ENCODE measurements at places on chromosomes 3 and 15. TPM values are rescaled to one million over a fixed set of nuclear protein-coding genes. Genes with fewer than 3 reads are reported as not detected.

DNA sequence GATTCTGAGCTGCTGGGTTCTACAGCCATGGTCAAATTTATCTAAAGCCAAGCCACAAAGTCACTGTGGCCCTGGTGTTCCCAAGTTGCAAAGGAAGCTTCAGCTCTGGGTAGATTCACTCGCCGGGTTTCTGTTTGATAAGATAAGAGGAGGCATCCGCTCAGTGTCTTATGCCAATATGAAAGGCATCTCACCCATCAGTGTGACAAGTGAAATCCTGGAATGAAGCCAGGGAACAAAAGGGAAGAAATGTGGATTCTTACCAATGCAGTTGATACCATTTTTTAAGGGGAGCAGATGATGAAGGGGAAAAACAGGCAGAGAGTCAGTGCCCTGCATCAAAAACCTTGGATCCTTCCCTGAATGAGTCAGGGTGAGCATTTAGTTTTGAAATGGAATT, 2.8 kb upstream of the CPNE4 start:
- peaks cover 29% of the 10 kb centered on the region for H3K27me3 ChIP-seq
- no peak for DNase-seq
- no peak overlapping the region for H3K4me3 ChIP-seq
- H3K27ac ChIP-seq: no peak overlapping the region

DNA sequence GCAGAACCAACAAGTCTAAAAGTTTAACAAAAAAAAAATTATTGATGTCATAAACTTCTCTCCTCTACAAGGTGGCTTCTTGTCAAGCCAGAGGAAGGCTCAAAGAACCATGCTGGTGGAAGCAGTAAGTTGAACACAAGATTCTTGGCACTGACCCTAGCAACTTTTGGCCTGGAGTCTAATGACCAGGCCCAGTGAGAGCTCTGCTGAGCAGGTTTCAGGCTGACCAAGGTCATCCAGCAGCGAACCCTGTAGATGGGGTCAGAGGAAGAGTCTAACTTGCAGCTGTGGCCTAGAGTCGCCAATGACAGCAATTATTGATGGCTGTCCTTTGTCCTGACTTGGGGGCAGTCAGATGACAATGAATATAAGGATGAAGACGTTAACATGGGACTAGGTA, 43.1 kb upstream of the PDZRN3 start:
- DNase-seq: no peak
- H3K4me3 ChIP-seq: no peak overlapping the region
- no peaks in the 10 kb centered on the region for H3K36me3 ChIP-seq
- no peak overlapping the region for H3K27ac ChIP-seq
- no peaks in the 10 kb centered on the region for H3K27me3 ChIP-seq

- peak overlapping the region; percentile 6 for H3K4me3 ChIP-seq
- H3K36me3 ChIP-seq: no peaks in the 10 kb centered on the region
- H3K27me3 ChIP-seq: peaks cover 8% of the 10 kb centered on the region
- H3K27ac ChIP-seq: no peak overlapping the region
- peak; percentile 74 for DNase-seq
- H3K4me1 ChIP-seq: no peaks in the 10 kb centered on the region
These were observed 200.1 kb upstream of the KBTBD8 start for GRCh38 chr3:66797889-66798560.

- DNase-seq: peak; percentile 56
- peak overlapping the region; percentile 36 for H3K27ac ChIP-seq
- H3K36me3 ChIP-seq: no peaks in the 10 kb centered on the region
These were observed 514.8 kb downstream of the MECOM start for GRCh38 chr3:169148448-169149348.

MAN2C1 gene
- 244 TPM for total RNA-seq

DNA sequence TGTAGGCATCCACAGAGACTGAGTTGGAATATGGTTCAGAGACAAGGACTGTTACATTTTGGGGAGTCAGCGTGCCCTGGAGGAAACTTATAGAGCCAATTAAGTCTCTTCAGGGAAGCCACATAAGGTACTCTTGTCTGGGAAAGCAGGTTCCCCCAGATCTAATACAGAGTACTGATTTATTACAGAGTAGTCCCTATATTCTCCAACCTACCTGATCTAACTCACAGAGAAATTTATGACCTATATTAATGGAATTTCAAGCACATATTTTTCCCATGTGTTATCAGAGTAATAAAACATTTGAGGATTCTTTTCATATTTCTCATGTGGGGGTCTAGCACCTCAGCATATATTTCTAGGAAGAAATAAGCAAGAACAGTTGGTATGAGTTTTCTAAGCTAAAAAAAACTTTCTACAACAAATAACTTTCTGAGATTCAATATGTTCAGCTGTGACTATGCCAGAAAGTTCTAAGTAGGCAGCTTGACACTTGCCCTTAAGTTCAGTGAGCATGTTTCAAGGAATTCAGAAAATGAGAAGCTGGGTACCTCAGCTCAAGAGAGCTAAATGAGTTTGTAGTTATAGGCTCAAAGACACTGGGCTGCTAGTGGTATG, 75.3 kb upstream of the COL8A1 start:
- H3K27me3 ChIP-seq: no peaks in the 10 kb centered on the region
- no peaks in the 10 kb centered on the region for H3K36me3 ChIP-seq
- no peaks in the 10 kb centered on the region for H3K4me1 ChIP-seq

DHFR2 gene
- total RNA-seq: 1.5 TPM

LINGO1 gene
- total RNA-seq: 31.8 TPM

DNA sequence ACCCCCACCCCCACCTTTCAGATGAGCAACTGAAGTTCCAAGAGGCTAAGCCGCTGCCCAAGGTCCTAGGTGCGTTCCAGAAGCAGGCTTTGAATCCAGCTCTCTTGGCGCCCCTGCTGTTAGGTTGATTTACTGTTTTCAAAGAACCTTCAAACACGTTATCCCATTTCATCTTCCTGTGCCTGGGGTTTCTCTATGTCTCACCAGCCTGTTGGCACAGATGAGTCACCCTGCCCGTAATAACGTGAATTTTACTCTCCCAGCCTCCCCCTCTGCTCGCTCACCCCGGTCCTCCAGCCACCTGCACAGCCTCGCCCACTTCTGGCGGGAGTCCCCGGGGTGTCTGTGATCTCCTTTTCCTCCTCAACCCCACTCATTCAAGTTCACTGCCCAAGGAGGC, 13.0 kb upstream of the TSEN2 start:
- H3K36me3 ChIP-seq: no peaks in the 10 kb centered on the region
- no peaks in the 10 kb centered on the region for H3K27me3 ChIP-seq
- no peaks in the 10 kb centered on the region for H3K4me1 ChIP-seq
- no peak overlapping the region for H3K4me3 ChIP-seq
- no peak overlapping the region for H3K27ac ChIP-seq
- no peak for DNase-seq

PCBP4 gene
- 151 TPM for total RNA-seq

DNA sequence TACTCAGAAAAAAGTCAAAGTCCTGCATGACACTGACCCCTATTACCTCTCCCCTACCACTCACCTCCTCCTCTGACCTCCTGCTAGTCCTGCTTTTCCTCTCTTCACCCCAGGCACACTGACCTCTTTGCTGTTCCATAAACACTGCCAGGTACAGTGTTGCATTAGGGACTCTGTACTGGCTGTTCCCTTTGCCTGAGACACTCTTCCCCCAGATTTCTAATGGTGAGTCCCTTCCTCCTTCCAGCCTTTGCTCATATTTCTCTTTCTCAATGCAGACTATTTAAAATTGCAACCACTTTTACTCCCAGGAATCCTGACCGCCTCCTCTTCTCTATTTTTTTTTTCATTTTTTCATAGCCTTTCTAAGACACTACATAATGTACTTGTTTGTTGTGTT, 36.3 kb upstream of the UBE2E2 start:
- H3K36me3 ChIP-seq: no peaks in the 10 kb centered on the region
- no peak overlapping the region for H3K4me3 ChIP-seq
- no peak overlapping the region for H3K27ac ChIP-seq
- H3K4me1 ChIP-seq: peaks cover 9% of the 10 kb centered on the region
- no peak for DNase-seq
- H3K27me3 ChIP-seq: no peaks in the 10 kb centered on the region

MAP6D1 gene
- total RNA-seq: 7.8 TPM

GHRL gene
- not detected for total RNA-seq

DNA sequence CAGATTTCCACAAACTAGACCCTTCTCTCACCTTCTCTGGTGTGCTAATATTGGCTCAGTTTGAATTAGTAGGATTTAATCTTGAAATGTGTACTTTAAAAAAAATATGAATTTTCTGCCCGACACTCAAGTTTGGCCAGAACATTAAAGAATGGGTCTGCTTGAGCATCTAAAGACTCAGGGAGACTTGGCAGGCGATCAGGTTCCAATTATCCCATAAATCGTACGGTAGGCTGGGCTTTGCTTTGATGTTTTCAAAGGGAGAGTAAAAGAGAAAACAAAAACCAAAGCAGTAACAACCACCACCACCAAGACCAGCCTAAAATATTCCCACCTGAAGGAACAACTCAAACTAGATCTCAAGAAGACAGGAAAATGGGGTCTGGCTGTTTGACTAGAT, 230.8 kb downstream of the EBLN2 start:
- no peaks in the 10 kb centered on the region for H3K27me3 ChIP-seq
- H3K4me1 ChIP-seq: no peaks in the 10 kb centered on the region
- no peak overlapping the region for H3K27ac ChIP-seq

DNA sequence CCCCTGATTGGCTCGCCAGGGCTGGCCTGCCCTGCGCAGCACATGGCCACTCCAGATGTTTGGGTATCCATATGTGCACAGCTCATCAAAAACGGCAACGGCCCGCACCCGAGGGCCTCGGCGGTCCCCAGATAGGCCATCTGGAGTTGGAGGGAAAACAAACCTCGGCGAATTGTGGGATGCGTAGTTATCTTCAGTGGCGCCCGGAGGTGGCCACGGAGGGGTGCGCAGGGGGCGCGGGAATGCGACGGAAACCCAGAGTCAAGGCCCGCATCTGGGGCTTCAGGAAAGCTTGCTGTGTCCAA, 156.5 kb downstream of the TLE3 start:
- DNase-seq: no peak
- no peaks in the 10 kb centered on the region for H3K4me1 ChIP-seq
- peaks cover 3% of the 10 kb centered on the region for H3K27me3 ChIP-seq
- H3K36me3 ChIP-seq: no peaks in the 10 kb centered on the region
- H3K4me3 ChIP-seq: no peak overlapping the region

DNA sequence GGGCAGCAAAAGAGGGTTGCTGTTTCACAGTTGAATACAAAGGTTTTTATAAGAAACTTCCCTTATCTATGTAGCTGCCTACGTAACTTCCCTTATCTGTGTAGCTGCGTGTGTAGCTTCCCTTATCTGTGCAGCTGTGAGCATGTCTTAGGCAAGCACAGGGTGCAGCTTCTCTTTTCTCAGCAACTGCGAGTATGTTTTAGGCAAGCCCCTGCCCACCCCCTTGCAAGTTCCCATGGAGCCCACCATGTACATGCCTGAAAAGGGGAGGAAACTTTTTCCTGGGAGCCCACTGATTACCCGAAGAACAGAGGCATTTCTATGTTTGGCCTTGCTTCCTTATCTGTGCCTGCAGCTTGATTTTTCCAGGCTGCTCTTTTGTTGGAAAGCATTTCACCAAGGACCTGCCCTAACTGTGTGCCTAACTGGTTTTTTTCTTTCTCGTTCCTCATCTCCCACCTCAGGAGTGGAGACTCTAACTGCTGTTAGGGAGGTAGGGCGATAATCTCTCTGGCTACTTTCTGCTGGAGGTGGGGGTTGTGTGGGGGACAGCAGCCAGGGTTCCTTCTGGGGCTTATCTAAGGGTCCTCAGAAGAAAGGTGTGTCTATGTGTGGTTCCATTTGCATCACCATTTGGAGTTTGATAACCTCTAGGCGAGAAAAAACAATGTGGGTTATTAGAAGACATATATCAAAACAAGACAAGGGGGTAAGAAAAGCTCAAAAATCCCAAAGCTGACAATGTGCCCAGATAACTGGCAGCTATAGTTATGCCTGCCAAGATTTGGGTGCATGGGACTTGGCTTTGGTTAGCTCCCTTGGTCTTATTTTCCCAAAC, 26.0 kb downstream of the SORD start:
- peak; percentile 90 for DNase-seq
- peak overlapping the region; percentile 42 for H3K27ac ChIP-seq
- H3K36me3 ChIP-seq: no peaks in the 10 kb centered on the region
- H3K27me3 ChIP-seq: no peaks in the 10 kb centered on the region

DNA sequence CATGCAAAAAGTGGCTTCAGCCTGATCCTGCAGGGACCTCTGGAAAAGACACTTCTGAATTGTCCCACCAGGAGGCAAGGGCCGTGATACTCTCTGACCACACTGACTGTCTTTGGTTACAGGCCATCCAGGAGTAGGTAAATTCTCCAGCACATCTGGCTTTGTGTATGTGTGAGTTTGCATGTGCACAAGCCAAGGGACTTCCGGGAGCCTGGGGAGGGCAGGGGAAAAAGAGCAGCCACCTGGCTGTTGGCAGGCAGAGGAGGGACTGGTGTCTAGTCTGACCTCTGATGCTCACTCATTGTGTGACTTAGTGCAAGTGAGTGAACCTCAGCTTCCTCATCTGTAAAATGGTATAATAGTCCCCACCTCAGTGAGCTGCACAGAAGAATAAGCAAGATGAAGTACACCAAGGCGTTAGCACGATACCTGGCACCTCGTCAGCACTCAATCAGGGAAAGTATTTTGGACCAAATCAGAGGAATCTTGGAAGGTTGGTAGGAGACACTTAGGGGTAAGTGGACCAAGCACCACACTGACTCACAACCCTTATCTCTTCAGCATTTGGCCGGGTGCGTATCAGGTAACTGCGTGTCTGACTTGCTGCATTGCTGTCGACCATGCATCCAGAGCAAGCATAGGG, 19.1 kb downstream of the KLHL6 start:
- H3K4me1 ChIP-seq: no peaks in the 10 kb centered on the region
- H3K27me3 ChIP-seq: peaks cover 84% of the 10 kb centered on the region
- no peak overlapping the region for H3K27ac ChIP-seq

DNA sequence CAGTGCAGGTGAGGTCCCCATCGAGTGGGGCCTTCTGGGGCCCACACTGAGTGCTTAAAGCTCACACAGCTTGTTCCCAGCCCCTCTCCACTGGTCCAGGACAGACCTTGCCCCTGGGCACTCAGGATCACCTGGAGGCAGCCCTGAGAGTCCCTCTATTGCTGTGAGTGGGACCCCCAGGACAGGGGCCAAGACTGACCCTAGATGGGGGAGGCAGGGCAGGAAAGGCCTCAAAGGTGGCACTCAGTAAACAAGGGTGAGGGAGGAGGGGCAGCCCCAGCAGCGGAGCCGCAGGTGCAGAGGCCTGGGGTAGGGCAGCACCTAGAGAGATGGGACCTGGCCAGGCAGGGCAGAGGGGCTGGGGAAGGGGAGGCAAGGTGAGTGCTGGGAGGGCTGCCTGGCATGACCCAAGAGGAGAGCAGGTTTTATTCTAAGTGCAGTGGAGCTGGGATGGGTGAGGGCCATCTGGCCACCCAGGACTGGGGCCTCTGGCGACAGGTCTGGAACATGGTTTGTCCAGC, 27.9 kb downstream of the CFAP100 start:
- H3K36me3 ChIP-seq: no peaks in the 10 kb centered on the region
- no peaks in the 10 kb centered on the region for H3K27me3 ChIP-seq
- H3K27ac ChIP-seq: no peak overlapping the region
- H3K4me1 ChIP-seq: no peaks in the 10 kb centered on the region

GRCh38 chr3:159902546-159903314, 85.9 kb upstream of the IL12A start:
- peak overlapping the region; percentile 12 for H3K27ac ChIP-seq
- no peaks in the 10 kb centered on the region for H3K4me1 ChIP-seq
- no peaks in the 10 kb centered on the region for H3K36me3 ChIP-seq
- no peaks in the 10 kb centered on the region for H3K27me3 ChIP-seq
- H3K4me3 ChIP-seq: no peak overlapping the region
- DNase-seq: no peak

GRCh38 chr3:12734960-12735359, 24.1 kb downstream of the TMEM40 start:
- peaks cover 13% of the 10 kb centered on the region for H3K4me1 ChIP-seq
- no peaks in the 10 kb centered on the region for H3K27me3 ChIP-seq
- H3K27ac ChIP-seq: no peak overlapping the region
- no peaks in the 10 kb centered on the region for H3K36me3 ChIP-seq
- H3K4me3 ChIP-seq: no peak overlapping the region
